ENCODE measurements at places on chromosomes 5 and 9. TPM values are rescaled to one million over a fixed set of nuclear protein-coding genes. Genes with fewer than 3 reads are reported as not detected.

AFAP1L1 gene
- not detected for total RNA-seq

- DNase-seq, result no peak
Observed at GRCh38 chr9:135307300-135307699, 172.3 kb upstream of the PPP1R26 start.

TRAF1 gene
- total RNA-seq, result 0.41 TPM

LCN6 gene
- not detected for total RNA-seq

GRCh38 chr5:159175547-159175946 lies 33.8 kb downstream of the RNF145 start:
- DNase-seq, result peak; percentile 14

ANKRD34B gene
- not detected for total RNA-seq

- no peak for DNase-seq
Observed at GRCh38 chr5:178417391-178417811, 172.8 kb downstream of the COL23A1 start.

DNA sequence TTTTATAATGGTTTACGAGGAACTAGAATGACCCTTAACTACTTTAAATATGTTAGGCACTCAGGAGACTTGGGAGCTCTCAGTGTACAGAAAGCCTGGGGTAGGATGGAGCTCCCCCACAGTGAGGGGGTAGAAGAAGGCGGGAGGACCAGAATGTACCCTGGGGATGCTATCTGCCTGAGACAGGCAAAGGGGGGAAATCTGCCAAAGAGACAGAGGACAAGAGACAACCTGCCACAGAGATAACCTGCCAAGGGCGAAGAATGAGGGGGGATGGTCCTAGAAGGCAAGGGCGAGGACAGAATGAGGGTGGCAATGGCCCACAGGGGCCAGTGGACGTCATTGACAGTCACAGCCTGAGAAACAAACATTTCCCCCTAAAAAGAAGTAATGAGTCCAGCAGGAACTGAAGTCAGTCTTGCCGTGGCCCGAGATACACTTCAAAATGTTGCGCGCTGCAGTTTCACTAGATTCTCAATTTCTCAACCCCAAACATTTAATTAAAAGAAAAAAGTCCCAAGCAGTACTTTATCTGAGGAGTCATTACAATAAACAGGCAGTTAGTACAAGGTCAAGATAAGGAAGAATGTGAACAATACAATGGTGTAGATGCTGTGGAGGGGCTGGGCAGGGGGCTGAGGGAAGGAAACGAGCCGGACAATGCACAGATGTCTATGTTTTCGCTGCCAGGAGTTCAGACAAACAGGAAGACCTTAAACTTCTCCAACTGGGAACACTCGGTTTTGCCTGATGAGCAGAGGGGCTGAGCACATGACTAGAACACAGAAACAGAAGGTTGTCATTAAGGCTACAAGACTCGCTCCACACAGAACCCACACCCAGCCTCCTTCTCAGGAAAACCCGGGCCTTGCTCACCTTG lies 125.0 kb downstream of the LHFPL2 start:
- DNase-seq, result no peak

TIMD4 gene
- not detected for total RNA-seq

FBLL1 gene
- not detected for total RNA-seq

GRCh38 chr9:38687992-38688391 lies 31.9 kb downstream of the FAM240B start:
- no peak for DNase-seq

DNA sequence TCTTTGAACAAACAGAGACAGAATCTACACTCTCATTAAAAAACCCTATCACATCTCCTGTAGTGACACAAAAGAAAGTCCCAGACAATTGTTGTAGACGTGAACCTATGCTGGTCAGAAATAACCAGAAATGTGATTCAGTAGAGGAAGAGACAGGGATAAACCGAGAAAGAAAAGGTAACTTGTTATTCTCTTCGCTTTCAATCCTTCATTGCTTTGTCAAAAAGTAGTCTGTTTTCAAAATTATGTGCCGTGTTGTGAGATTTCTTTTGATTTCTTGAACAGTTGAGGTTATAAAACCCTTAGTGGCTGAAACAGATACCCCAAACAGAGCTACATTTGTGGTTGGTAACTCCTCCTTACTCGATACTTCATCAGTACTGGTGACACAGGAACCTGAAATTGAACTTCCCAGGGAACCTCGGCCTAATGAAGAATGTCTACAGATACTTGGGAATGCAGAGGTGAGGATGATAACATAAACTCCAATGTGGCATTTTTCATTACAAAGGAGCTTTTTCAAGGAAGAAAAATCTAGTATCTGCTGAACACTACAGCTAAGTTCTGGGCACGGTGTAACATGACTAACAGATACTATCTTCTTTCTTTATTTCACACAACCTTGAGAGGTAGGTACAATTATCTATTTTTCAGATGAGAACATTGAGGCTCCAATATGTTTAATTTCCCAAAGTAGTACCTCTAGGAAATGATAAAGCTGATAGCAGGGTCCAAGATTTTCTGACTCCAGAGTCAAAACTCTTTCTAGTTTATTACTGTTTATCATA lies 14.3 kb downstream of the HMGCR start:
- DNase-seq, result no peak

DNA sequence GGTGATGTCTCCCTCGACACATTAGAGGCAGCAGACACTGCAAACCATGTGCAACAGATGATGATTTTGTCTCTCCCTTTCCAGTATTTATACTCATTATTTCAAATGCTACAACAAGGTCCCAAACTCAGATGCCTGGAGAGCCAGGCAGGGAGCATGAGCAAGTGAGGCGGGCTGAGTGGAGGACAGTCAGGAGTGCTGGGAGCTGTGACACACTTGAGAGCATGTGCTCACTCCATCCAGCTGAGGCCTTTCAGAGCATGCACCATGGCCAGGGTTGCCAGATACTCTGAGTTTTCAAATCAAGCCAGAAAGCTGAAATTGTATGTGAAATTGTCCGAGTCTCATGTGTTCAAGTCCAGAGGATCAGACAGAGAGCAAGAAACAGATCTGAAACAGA lies 55.8 kb upstream of the SLC2A8 start:
- DNase-seq, result no peak

GRCh38 chr5:172909931-172910502 lies 49.2 kb upstream of the RPL26L1 start:
- no peak for DNase-seq

GRCh38 chr5:6197427-6197826 lies 180.9 kb downstream of the MED10 start:
- no peak for DNase-seq

GRCh38 chr9:34500623-34501267 lies 22.0 kb downstream of the ENHO start:
- peak; percentile 75 for DNase-seq

FANCC gene
- 17.0 TPM for total RNA-seq

- DNase-seq, result no peak
Observed at GRCh38 chr5:77355751-77356150, 136.4 kb downstream of the WDR41 start.

DNA sequence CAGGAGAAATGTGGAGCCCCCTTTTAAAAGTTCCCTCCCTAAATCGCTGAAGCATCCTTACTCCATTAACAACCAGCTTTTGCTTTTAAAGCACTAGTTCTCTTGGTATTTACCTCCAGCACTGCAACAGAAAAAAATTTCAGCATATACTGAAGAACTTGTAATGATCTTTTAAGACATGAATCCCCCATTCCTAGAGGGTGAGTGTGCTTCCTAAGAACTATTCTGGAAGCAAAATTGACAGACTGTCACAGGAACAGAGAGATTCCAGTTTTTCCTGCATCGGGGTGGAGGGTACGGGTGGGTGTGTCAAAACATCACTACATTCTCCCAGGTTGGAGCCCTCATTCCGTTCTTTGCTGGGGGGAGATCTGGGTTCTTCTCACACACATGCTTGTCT lies 151.9 kb downstream of the EBF1 start:
- DNase-seq, result no peak

DNA sequence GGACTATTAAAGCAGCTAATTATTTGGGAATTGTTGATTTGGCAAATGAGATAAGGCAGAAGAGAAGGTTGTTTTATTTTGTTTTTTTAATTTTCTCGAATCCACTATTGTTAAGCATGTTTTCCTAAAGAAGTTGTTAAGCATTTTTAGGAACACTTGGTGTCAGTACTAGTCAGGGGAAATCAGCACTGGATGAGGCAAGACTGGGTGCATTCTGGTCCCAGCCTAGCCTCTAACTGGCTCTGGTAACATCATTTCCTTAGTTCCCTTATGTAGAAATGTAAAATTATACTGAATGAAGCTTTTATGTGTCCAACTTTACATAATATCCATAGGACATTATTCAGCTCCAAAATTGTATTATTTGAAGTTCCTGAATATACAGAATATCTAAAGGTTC lies 196.1 kb downstream of the PCSK5 start:
- no peak for DNase-seq

GRCh38 chr9:18791074-18791473 lies 241.9 kb downstream of the SAXO1 start:
- peak; percentile 62 for DNase-seq

RNF14 gene
- 17.5 TPM for total RNA-seq

DNA sequence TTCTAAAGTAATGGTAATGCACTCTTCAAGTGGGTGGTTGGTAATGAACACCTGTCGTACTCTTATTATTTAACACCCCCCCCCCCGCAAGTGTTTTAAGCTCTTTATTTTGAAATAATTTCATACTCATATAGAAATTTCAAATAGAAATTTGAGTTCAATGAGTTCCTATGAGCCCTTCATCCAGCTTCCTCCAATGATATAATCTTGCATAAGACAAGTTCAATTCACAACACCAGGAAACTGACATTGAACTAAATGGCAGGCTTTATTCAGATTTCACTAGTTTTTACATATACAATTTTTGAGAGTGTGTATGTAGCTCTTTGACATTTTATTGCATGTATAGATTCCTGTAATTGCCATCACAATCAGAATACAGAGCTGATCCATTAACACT lies 30.9 kb upstream of the OSMR start:
- DNase-seq, result no peak

DNA sequence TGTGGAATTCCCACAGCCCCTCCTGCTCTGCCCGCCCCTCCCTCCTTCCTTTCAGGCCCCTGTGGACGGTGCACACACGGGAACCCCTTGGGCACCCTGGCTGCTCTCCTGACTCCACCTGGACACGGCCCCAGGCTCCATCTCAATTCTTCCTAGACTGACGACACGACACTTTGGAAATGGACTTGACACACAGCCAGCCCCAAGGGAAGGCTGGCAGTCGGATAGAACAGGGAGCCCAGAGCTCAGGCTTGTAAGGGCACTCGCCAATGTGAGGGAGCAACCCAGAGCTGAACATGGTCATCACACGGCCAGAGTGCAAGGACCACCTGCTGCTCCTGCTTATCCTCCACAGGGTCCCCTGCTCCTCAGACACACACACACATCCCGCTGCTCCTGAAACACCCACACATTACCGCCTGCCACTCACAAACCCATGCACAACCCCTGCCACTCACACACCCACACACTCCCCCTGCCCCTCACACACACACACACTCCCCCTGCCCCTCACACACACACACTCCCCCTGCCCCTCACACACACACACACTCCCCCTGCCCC lies 8.9 kb downstream of the SLC9A3 start:
- DNase-seq, result no peak

DNA sequence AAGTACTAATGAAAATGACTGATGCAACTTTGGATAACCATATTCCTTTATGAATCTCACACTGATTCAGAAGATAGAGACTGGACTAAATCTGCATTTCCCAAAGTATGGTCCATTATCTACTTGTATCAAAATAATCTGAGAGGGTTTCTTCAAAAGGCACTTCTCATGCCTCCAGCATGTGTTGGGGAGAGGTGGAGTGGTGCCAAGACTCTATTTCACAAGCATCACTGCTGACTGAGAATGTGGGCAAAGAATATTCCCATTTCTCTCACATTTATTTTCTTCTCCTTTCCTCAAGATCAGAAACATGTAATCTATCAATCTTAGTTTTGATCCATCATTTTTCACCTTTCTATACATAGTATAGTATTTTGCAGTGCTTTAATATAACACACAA lies 135.4 kb downstream of the GABRB2 start:
- no peak for DNase-seq

DNA sequence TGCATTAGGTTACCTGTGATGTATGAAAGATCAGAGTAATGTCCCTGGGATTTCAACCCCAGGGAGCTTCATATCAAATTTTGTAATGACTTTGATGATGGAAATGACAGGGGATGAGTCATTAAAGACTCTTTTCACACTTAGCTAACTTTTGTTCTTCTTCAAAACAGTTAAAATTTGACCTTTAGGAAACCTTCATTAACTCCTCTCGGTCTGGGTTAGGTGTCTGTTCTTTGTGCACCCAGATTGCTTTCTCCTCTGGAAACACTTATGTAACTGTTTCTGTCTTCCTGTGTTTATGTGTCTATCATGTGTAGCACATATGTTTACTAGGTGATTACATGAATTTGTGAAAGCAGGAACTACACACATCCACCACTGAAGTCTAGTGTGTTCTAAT lies 1.6 kb downstream of the SRFBP1 start:
- DNase-seq, result no peak

DNA sequence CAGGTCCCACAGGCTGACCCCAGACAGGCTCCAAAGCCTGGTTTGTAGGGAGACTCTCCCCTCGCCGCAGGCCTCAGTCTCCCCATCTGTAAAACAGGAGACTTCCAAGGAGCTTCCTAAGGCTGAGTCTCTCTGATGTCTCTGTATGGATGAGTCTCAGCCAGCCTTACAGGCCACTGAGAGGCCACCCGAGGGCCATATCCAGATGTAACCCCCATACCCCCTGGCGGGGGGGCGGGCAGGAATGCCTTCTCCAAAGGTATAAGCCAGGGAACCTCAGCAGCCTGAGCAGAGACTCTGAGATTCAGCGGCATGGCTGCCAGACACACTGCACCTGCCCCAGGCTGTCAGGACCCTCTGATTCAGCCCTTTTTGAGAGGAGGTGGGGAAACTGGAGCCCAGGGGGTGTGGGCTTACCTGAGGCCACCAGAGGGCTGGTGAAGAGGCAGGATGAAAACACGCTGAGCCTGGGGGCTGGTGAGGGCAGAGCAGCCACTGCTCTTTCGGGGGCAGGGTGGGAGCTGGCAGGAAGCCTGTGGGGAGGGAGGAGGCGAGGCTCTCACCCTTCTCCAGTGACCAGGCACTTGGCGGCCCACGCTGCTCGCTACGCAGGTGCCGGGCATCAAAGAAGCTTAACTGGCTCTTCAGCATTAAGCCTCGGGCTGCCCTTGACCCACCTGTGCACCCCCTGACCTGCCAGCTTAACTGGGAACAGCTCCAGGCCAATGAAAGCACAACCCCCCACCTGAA lies 5.5 kb upstream of the SUSD3 start:
- no peak for DNase-seq

MYOT gene
- 0.10 TPM for total RNA-seq

PTGES gene
- 0.41 TPM for total RNA-seq

Measured in HT-29 (cell line).